ENCODE measurements at places on chromosomes 12 and 14.
A peak's percentile ranks its signal among the peaks of the same experiment; 100 is the strongest.

GRCh38 chr12:2893007-2893406 is 2.3 kb downstream of the TULP3 start:
- DNase-seq, result no peak

GRCh38 chr14:83096092-83096491 is 1562.4 kb upstream of the SEL1L start:
- DNase-seq, result no peak

GRCh38 chr12:109572506-109572845 is 828 bp downstream of the MMAB start:
- DNase-seq, result no peak

DNA sequence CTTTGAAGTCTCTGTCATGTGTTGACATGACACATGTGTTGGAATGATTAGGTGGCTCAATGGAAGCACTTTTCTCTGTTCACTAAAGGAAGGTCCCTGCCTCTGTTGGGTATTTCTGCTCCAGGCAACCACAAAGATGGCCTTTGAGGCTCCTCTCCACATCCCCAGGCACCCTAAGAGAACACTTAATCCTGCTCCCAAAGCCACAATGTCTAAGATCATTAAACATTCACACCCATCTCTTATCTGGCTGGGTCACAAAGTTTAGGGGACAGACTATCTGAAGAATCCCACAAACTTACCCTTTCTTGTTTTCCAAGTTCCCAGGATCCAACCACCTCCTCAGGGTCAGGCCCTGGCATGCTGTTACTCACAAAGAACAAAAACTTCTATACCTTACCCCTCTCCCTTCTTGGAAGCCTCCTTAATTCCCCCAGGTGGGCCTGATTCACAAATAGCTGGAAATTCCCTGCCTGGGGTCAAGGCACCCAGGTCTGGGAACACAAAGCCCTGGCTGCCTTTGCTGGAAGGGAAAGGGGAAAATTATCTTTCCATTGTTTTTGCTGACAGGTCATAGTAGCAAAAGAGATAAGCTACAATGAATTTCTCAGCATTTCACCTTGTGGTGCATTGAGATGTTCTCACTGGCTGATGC is 333.7 kb downstream of the PCNX1 start:
- DNase-seq, result no peak

- DNase-seq, result no peak
Observed at GRCh38 chr12:13436182-13436581, 239.7 kb downstream of the EMP1 start.

DNA sequence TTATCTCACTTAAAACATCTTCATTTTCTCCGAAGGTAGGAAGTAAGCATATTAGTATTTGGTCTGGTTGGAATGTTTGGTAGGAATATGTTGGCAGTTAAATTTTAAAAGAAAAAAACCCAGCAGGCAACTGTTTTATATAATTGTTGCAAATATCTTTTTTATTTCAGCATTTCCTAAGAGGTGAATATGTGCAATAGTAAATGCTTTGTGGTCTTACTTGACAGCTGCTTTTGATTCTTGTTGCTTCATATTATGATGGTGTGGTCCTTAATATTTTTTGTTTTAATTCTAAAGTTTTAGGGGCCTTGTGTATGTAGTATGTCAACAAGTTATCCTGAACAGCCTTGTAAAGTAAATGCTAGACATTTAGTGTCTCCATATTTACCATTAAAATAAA is 6.3 kb downstream of the TRAFD1 start:
- DNase-seq, result no peak

- no peak for DNase-seq
Observed at GRCh38 chr14:104149617-104150135, 11.3 kb downstream of the KIF26A start.

GRCh38 chr12:123457980-123458779 is at the start of gene SNRNP35:
Gene SNRNP35 (plus strand): TSS chr12:123458139. CDS start chr12:123465541, 7,402 bp downstream.
- peak; percentile 95 for DNase-seq

DNA sequence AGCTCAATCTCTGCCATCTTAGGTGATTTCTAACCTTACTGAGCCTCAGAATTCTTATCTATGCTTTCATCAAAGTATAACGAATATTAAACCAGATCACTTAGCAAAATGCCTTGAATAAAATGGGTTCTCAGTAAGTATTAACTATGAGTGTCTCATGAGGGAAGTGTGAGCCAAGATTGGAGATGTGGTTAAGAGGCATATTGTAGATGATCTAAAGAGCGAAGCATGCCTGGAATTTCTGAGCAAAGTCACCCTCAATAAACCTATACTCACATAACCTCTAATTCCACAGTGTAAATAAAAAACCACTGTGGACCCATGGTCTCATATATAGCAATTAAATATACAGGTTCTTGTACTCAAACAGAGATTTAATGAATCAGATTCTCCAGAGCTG is 193.1 kb upstream of the FSCB start:
- DNase-seq, result no peak

GRCh38 chr14:73216030-73216429 is 21.3 kb upstream of the PAPLN start:
- no peak for DNase-seq

DNA sequence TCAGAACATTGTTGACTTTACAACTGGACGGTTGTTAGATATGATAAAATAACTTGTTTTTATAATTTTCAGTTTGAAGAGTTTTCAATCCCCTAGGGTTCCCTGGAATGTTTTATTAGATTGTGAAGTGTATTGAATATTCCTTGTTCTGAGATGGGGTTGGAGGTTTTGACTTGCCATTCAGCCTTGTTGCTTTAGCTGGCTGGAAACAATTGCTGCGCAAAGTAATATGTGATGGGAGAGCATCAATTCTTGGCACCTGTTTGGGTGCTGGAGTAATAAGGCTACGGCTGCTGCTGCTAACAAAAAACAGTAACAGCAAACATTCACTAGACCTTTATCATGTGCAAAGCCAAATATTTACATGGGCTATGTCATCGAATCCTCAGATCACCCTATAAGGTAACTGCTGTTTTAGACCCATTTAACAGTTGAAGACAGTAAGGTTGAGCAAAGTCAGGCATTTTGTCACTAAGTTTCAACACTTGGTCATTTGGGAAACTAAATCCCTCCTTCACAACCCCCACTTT is 241.0 kb upstream of the TBX3 start:
- DNase-seq, result no peak

- DNase-seq, result no peak
Observed at GRCh38 chr14:55799508-55800095, 219.6 kb downstream of the KTN1 start.

- peak; percentile 89 for DNase-seq
Observed at GRCh38 chr12:96510306-96510764, 21.0 kb downstream of the CFAP54 start.

DNA sequence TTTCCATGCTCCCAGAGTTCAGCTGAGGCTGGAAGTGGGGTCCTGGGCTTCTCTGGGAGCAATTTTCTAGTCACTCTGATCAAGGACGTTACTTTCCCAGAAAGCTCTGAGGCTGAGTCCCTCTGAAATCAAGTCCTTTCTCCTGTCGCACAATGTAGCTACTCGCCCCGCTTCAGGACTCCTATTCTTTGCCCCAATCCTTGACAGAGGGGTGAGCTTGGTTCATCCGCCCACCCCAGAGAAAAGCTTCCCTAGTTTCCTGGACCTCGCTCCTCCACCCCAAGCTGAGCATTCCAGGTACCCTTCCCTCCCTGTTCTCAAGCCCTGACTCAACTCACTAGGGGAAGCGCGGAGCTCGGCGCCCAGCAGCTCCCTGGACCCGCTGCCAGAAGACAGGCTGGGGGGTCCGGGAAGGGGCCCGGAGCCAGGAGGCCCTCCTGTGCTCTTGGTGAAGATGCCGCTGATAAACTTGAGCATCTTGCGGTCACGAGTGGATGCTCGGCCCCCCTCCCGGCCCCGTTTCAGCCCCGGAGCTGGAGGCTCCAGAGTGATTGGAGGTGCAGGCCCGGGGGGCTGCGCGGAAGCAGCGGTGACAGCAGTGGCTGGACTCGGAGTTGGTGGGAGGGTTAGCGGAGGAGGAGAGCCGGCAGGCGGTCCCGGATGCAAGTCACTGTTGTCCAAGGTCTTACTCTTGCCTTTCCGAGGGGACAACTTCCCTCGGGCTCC is 1.6 kb downstream of the AGAP2 start:
- DNase-seq, result no peak

- no peak for DNase-seq
Observed at GRCh38 chr12:119649202-119649808, 18.6 kb upstream of the PRKAB1 start.

DNA sequence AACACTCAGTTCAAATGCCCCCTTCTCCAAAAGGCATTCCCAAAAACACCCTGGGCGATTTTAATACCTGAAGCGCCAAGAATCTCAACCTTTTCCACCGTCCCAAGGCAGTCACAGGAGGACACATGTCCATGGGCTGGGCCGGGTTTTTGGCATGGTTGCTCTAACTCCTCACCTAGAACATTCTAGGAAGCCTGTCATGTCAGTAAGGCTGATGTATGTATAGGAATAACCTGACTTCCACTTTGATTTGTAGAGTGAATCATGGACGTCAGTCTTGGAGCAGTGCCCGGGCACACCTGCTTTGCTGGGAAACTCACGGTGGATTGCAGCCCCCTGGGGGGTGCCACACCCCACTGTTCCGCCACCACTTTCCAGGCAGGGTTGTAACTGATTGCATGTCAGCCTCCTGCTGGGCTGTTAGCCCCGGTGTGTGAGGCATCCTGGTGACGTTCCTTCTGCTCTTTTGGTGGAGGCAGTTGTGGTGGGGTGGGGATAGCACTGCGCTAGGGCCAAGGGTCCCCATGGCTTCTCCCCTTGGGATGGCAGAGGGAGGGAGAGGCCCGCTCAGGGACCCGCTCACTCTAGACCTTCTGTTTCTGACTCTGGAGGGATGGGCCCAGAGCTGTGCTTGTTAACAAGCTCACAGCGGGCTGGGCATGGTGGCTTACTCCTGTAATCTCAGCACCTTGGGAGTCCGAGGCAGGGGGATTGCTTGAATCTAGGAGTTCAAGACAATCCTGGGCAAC is 35.2 kb upstream of the FAM181A start:
- no peak for DNase-seq

DNA sequence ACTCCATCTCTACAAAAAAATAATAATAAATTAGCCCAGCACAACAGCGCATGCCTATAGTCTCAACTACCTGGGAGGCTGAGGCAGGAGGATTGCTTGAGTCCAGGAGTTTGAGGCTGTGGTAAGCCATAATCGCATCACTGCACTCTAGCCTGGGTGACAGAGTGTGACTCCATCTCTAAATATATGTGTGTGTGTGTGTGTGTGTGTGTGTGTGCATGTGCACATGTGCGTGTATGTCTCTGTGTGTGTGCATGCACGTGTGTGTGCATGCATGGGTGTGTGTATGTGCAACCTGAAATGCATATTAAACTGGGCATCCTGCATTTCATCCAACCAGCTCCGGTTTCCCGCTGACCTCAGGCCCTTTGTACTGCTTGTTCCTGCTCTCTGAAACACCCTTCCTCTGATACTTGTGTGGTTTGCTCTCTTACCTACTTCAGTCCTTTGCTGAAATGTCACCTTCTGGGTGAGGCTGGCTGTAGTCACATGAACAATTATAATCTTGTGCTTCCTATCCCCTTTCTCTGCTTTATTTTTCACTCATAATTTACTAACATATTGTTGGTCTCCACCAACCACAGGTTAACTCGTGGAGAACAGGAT is 46.9 kb downstream of the PHLDA1 start:
- DNase-seq, result no peak

GRCh38 chr14:105793836-105794235 is 267.5 kb downstream of the TMEM121 start:
- DNase-seq, result no peak

DNA sequence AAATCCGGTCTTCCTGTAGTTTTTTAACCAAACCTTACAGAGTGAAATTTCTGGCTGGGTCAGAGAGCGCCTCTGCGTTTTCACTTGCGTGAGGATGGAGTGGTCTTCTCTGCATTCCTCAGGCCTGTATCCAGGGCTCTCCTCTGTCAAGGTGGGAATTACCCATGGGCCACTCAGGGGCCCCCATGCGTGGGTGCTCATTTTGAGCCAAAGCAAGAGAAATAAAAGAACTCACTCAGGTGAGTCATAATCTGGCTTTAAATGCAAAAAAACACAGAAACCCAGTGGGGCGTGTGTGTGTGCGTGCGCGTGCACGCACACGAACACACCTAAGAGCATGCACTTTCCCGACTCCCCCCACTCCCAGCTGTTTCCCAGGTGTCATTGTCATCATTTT is 104.0 kb upstream of the PWP1 start:
- DNase-seq, result no peak

GRCh38 chr14:61280526-61281185 is 482 bp downstream of the TMEM30B start:
- DNase-seq, result no peak

DNA sequence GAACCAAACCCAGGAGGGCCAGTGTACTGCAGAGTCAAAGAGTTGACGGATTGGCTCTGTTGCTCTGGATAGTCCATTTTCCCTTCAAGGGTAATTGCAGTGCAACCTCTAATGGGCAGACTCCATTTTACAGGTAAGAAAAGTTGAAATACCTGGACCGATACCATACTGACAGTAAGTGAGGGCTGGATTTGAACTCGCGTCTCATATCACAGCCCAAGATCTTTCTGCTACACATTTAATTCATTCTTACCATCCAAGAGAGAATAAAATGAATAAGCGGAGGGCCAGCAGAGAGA is 356 bp upstream of the ZC3H14 start:
- DNase-seq, result no peak

DNA sequence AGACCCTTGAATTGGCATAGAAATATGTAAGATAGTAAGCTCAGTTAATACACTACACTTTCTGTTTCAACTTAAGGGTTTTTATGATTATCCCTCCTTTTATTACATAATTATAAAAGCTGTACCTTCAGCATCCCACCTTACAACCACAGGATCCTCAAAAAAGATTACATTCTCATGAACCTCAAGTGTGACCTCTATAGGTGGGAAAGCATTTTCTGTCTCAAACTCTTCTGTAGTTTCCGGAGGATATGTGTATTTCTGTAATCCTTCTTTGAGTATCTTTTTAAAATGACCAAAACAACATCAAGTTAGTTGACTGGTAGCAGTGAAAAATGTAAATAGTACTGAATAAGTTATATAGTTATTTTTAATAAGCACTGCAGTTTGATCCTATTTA is 75.9 kb downstream of the DNAI7 start:
- no peak for DNase-seq

DNA sequence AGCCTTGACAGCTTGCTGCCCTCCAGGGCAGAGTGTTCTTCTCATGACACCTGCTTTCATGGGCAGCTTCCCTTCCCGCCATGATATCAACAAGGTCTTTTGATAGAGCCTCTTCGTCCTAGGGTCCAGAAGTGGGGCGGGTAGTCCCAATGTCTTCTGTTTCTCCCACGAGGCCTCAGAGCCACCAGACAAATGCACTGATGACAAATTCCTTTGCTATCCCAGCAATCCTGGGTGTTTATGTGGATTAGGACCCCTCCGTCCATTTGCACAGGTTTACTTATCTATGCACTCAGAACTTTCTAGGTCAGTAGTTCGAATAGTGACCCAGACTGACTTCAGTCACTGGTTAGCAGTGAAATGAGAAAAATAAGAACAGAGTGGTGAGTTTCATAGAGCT is 52.6 kb upstream of the PRMT8 start:
- DNase-seq, result no peak

DNA sequence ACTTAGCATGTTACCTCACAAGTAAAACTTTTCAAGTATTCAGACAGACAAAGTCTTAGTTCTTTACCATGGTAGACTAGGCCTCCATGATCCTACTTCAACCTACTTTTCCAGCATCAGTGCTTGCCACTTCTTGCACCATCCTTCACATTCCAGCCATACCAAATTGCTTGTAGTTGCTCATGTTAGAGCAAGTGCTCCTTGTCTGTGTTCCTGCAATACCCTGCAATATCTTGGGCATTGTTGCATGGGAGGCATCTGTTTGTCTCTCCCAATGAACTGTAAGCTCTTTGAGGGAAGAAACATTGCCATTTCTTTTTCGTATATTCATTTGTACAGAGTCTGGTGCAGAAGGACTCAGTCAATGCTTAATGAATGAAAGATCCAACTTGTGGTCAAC is 78.0 kb downstream of the SRGAP1 start:
- no peak for DNase-seq
